SW 1271 (cell line): ENCODE measurements at places on chromosomes 13 and 19.
A peak's percentile ranks its signal among the peaks of the same experiment; 100 is the strongest.

DNA sequence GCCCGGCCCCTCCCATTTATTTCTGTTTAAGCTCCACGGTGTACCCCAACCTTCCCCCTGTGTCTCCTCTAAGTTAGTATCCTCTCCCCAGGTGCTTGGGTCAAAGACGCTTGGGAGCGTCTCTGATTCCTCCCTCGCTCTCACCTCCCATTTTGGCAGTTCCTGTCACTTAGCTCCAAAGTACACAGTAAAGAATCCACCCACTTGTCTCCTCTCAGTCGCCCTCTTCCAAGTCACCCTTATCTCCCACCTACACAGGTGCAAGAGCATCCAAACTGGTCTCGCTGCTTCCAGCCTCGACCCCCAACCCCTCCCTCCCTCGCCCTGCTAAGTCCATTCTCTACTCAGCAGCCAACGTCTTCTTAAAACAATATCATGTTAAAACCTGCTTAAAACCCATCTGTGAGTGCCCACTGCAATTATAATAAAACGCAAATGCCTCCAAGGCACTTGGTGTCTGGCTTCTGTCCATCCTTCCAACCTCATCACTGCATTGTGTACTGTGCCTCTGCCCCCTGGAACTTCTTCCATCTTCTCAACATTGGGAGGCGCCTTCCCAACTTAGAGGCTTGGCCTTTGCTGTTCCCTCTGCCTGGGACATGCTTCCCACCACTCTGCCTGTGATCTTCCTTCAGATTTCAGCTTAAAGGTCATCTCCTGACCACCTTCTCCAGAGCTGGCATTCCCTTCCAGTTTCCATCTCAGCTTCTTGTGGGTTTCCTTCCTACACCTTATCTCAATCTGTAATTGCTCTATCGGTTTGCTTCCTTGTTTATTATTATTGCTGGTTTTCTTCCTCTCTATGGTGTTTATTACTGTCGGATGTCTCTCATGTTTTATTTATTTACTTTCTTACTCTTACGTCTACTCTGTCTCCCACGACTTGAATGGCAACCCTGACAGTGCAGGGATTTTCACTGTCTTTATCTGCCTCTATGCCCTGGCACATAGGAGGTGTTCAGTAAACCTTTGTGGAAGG is 9.5 kb upstream of the KLK14 start:
- DNase-seq, result no peak

DNA sequence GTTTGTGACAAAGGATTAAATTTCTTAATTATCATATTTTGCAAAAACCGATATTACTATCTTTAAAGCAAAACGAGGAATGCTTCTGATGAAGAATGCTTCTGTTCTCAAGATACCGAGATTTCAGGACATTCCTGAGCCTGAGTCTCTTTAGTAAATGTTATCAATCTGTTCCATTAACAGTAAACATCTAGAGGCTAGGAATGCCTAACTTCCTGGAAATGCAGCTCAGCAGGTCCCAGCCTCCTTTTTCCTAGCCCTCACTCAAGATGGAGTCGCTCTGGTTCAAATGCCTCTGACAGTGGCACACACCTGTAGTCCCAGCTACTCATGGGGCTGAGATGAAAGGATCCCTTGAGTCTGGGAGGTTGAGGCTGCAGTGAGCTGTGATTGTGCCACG is 2.4 kb upstream of the IFNL4 start:
- no peak for DNase-seq

DNA sequence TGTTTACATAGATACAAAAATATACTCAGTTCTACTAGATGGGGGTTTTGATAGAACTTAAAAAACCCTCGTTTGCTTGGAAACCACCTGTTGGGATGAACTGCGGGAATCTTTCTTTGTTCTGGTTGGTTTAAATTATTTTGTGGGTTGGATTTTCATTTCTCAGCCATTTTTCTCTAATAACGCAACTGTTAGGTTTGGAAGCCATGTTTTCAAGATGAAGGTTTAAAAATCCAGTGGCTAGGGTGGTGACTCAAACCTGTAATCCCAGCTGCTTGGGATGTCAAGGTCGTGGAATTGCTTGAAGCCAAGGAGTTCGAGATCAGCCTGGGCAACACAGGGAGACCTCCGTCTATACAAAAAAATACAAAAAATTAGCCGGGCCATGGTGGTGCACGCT is 1.6 kb downstream of the URI1 start:
- no peak for DNase-seq

GRCh38 chr13:80113714-80114454 is 227.0 kb downstream of the SPRY2 start:
- no peak for DNase-seq

GRCh38 chr19:7450243-7451223 is 38.3 kb downstream of the PEX11G start:
- no peak for DNase-seq

- DNase-seq, result no peak
These were observed 1634.2 kb downstream of the PCDH9 start for GRCh38 chr13:65595916-65596315.

GRCh38 chr13:112733112-112733511 is 43.3 kb downstream of the ATP11A start:
- no peak for DNase-seq

- DNase-seq, result no peak
These were observed 2.4 kb downstream of the DZIP1 start for GRCh38 chr13:95642028-95642621.

GRCh38 chr19:23262920-23263319 is 12.7 kb upstream of the ZNF724 start:
- no peak for DNase-seq

- no peak for DNase-seq
These were observed 156.1 kb downstream of the RGCC start for GRCh38 chr13:41613471-41613870.

- DNase-seq, result peak; percentile 87
These were observed 61.3 kb downstream of the IPO5 start for GRCh38 chr13:98014766-98015165.

- DNase-seq, result no peak
These were observed 5.5 kb upstream of the RLN3 start for GRCh38 chr19:14022469-14022868.

- no peak for DNase-seq
These were observed 257.8 kb downstream of the ENOX1 start for GRCh38 chr13:43528992-43529391.

DNA sequence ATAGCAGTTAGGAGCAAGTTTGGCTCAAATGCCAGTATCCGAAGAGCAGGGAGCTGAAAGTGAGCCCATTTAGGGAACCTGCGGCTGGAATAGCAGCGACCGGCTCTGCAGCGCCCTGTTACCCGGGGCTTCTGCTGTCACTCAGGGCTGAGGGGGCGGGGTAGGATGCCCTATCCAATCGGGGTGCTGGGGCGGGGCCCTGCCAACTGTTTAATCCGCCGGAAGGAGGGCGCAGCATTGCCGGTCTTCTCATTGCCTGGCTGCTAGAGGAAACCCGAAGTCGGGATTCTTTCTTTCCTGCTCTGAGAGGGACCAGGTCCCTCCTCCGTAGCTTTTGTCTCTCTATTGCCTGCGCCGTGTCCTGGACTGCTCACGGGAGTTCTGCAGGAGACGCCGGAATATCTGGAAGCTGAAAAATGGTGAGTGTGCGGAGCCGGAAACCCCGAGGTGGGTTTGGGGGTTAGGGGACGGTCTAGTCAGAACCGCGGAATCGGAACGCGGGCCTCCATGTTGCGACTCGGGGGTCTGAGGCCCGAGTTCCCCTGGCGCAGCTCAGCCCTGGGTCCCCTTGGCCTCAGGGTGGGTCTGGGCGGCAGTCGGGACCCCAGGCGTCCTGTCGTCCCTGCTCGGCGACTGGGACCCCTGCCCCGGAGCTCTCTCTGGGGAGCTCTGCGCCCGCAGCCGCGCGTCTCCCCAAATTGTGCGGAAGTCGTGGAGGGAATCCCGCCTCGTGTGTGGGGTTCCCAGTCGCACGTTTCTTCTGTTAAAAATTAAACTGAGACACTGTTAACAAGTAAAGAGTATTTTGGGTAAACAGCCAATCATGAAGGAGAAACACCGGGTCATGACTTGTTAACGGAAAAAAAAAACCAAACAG is 22.8 kb downstream of the ZNF763 start:
- DNase-seq, result peak; percentile 92

- no peak for DNase-seq
These were observed 319.0 kb downstream of the ZNF536 start for GRCh38 chr19:30690935-30691818.

- DNase-seq, result no peak
These were observed 70.0 kb downstream of the GPC6 start for GRCh38 chr13:93296584-93296983.

- no peak for DNase-seq
These were observed 79.9 kb upstream of the TMTC4 start for GRCh38 chr13:100754459-100754858.

DNA sequence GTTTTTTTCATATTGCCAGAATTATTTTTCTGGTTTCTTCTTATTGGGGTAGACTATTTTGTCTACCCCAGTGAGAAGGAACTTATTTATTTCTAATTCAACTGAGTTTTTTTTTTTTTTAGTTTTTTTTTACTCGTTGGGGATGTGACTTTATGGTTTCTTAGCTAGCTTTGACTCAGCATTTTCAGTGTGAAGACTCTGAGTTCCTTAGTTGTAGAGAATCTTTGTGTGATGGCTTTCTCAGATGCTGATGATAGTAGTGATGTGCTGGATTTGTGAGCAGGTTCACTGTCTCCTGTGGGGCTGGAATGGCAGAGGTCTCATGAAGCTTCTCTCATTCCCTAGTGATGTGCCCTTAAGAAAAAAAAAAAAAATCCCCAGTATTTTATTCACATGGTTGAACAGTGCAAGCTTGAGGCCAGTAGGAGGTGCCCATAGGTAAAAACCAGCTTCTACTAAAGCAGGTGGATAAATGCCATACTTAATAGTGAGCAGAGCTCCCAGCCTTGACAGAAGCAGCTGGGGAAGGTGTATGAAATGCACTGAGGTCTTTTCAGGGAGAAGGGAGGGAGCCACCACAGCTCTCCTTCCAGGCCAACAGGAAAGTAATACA is 106.2 kb upstream of the KLF5 start:
- no peak for DNase-seq

DNA sequence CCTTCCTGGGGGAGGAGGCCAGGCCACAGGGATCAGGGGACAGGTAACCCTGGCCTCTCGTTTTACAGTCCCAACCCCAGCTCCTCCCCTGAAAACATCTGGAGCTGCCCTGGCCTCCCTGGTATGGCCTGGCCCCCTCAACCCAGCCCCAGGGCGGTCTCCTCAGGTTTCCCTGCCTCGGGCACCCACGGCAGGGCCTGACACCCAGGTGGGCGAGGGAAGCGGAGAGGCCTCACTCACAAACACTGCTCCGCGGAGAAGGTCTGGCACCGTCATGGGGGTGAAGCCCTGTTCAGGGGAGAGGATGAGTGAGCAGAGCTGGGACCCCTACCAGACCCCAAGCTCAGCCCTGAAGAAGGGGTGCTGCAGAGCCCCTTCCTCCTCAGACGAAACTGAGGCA is 6.5 kb upstream of the CCER2 start:
- no peak for DNase-seq

DNA sequence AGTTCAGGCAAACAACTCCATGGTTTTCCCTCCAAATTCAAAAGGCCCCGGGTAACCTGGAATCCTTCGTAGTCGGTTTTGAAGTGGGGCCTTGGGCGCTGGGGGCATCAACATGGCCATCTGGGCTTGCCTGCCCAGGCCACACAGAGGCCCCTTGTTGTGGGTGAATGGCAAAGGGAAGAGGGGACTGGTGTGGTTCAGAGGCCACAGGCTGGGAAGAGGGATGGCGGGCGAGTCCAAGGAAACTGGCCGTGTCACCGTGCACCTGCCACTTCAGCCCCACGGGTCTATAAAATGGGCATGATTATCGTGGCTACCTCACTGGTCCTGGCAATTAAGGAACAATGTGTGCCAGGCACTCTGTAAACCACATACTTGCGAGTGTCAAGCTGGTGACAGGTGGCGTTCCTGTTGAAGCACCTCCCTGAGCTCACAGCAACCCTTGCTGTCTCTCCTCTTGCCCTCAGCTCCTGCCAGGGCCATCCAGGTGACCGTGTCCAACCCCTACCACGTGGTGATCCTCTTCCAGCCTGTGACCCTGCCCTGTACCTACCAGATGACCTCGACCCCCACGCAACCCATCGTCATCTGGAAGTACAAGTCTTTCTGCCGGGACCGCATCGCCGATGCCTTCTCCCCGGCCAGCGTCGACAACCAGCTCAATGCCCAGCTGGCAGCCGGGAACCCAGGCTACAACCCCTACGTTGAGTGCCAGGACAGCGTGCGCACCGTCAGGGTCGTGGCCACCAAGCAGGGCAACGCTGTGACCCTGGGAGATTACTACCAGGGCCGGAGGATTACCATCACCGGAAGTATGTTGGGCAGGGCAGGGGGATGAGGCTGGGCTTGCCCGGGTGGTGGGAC is 1.3 kb downstream of the LSR start:
- no peak for DNase-seq

- DNase-seq, result no peak
These were observed 31.9 kb downstream of the SGCG start for GRCh38 chr13:23212671-23213070.

- DNase-seq, result no peak
These were observed 5.6 kb downstream of the ZDHHC20 start for GRCh38 chr13:21453387-21454081.

DNA sequence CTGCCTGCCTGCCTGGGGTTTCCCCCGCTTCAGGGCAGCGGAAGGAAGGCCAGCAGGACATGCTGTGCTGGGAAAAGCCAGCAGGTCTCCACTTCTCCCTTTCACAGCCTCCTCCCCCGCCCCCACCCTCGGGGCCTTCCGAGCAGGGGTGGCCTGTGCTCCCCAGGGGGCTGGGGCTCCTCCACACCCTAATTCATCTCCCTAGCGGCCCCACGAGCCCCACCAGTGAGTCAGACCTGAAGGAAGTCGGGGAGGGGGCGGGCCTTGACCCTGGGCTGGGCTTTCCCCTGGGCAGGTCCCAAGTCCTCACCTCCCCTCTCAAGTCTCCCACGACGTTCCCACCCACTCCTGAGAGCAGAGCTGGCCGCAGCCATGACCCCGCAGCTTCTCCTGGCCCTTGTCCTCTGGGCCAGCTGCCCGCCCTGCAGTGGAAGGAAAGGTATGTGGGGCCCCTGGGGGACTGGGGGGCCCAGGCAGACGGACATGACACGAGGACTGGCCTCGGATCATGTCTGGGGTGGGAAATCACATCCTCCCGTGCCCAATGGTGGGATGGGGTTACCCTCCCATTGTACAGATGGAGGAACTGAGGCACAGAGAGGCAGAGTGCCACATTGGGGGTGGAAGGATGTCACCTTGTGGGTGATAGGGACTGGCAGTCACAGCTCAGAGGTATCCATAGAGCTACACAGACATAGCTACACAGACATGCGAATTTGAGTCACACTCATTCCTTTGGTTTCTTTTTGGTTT is at the start of gene EBI3:
EBI3 (plus strand) TSS at position 345 of the 753 bp plus-strand sequence; CDS start at position 373, 28 bp downstream.
- peak; percentile 40 for DNase-seq

DNA sequence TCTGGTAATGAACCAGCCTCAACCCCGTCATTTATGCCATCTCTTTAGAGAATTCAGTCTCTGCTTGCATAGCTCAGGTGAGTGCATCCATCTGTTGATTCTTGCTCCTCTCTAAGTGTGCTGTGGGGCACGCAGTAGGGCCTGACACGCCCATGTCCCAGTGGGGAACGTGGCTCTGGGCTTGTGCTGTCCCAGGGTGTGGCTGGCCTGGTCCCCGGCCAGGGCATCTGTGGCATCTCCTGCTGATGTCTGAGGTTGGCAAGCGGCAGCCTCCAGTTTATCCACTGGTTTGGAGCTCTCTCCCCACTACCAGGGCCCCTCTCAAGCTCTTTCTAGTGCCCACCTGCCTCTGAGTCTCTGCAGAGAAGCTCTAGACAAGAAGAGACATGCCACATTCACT is 146.6 kb upstream of the GJB6 start:
- DNase-seq, result no peak

GRCh38 chr19:23075031-23075733 is 41.6 kb upstream of the ZNF730 start:
- peak; percentile 76 for DNase-seq

- DNase-seq, result no peak
These were observed 12.5 kb upstream of the PDX1 start for GRCh38 chr13:27907121-27907787.

GRCh38 chr13:37102896-37103295 is 2.6 kb downstream of the CSNK1A1L start:
- no peak for DNase-seq
